Activated CD4-positive, alpha-beta T cell treated with anti-CD3 and anti-CD28 coated beads, Interleukin-2, amount 10 ng/mL, durations not matched to agents 7 days and 5 days (primary cell): ENCODE measurements at places on chromosomes 16 and 17.
A peak's percentile ranks its signal among the peaks of the same experiment; 100 is the strongest.

GRCh38 chr17:652314-652713, 62.3 kb downstream of the VPS53 start:
- DNase-seq, result no peak

- DNase-seq, result no peak
These were observed 31.6 kb downstream of the PHKB start for GRCh38 chr16:47492428-47493377.

- DNase-seq, result peak; percentile 31
These were observed 26.1 kb upstream of the MLKL start for GRCh38 chr16:74726716-74727115.

- DNase-seq, result no peak
These were observed 27.2 kb upstream of the RPH3AL start for GRCh38 chr17:379531-380465.

GRCh38 chr17:56389356-56389755, 204.1 kb upstream of the NOG start:
- no peak for DNase-seq

GRCh38 chr16:28089992-28090365, 26.5 kb upstream of the GSG1L start:
- no peak for DNase-seq

DNA sequence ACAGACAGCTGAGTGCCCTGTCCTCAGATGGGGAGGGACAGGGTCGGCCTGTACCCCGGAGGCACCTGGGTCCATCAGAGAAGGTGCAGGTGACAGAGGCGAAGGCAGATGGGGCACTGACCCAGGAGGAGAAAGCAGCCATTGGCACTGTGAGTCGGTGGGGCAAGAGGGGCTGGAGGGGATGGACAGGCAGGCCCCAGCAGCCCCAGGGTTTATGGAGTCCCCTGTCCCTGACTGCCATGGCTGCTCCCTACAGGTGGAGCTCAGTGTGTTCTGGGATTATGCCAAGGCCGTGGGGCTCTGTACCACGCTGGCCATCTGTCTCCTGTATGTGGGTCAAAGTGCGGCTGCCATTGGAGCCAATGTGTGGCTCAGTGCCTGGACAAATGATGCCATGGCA, 32.1 kb downstream of the ANKRD40 start:
- no peak for DNase-seq

- DNase-seq, result peak; percentile 38
These were observed 163.5 kb downstream of the CCT6B start for GRCh38 chr17:34797720-34798119.

DNA sequence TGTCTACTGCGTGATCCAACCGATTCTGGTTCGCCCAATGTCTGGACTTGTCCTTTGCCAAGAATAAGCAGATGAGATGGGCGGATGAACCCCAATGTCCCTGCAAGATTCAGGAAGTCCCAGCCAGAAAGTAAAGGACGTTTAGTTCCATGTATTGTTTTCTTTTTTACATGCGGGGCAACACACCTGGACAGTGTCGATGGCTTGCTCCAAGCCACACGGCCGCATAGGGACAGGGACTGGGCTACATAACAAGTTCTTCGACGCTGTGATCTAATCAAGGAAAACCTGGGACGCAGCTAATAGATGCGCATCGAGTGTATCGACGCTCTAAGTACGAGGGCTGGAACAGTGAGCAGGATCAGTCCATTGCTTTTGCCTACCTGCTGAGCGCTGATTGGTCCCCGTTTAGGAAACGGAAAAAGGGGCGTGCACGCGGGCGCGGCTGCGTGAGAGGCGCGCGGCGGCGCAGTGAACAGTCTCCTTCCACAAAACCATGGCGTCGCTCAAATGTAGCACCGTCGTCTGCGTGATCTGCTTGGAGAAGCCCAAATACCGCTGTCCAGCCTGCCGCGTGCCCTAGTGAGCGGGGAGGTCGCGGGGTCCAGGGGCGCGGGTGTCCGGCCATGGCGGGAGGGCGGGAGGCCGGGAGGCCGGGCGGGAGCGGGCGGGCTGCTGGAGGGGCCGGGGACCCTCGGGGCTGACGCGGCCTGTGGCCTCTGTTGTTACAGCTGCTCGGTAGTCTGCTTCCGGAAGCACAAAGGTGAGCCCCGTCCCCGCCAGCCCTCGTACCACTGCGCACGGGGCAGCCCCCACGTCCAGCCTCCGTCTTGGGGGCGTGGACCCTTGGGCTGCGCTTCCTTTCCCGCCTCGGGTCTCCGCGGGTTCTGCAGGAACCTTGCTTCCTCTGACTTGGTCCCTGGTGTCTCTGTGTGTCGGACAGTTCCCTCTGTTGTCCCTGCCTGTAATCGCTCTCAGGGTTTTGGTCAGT, at the start of gene ZNHIT3:
TSS of gene ZNHIT3 (plus strand) at position 478 of the 991 bp plus-strand sequence. CDS start at position 497, 19 bp downstream.
- DNase-seq, result peak; percentile 95

- DNase-seq, result no peak
These were observed 118.1 kb downstream of the GSG1L start for GRCh38 chr16:27945233-27945973.

DNA sequence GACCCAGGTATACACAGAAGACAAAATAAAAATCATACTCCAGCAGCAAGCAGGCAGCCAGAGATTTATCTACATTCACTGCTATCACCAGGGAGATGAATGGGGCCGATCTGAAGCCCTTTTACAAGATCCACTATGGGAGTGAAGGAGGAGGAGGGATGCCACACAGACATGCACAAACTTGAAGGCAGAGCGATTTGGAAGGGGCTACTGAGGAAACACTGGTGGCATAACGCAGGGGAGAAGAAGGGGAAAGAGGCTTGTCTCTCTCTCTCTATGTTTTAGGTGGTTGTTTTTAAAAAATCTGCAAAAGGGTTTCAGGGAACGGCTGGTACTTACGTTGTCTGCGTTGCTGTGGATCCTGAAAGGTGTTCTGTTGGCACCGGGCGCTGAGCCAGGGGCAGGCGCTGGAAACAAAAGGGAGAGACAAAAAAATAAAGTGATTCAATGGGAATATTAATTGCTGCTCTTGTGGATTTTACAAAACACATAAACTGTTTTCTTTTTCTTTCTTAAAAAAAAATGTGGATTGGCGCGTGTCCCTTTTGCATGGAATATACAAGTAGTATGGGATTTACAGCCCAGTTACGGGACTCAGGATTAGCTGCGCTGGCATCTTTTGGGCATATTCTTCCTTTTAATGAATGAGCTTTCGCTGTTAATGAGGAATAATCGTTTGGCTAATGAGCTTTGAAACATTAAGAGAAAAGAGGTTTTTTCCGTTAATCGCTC, 255.3 kb upstream of the PMFBP1 start:
- DNase-seq, result no peak

DNA sequence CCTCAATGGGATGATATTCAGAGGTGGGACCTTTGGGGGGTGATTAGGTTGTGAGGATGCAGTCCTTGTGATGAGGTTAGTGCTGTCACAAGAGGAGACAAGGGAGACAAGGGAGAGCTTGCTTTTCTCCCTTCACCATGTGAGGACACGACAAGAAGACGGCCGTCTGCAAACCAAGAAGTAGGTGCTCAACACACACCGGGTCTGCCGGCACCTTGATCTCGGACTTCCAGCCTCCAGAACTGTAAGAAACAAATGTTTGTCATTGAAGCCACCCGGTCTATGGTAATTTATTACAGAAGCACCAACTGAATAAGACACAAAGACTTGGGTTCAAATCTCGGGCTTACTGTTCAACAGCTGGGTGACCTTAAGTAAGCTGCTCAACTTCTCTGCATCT, 64.9 kb downstream of the MPHOSPH6 start:
- no peak for DNase-seq

GRCh38 chr17:6279659-6280058, 155.3 kb downstream of the AIPL1 start:
- no peak for DNase-seq

GRCh38 chr17:8520981-8521380, 85.3 kb downstream of the NDEL1 start:
- no peak for DNase-seq

DNA sequence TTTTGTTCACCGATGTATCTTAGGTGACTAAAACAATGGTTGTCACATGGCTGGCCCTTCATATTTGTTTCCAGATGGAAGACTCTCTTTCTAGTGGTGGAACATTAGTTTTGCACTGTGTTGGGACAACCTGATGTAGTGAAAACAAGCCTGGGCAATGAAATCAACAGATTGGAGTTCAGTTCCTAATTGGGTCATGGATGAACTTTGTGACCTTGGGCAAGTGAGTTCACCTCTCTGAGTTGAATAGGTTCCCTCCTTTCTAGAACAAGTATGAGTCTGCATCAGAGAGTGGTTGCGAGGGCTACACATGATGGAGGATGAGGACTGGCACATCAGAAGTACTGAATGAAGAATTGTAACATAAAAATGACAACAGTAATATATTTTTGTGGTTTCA, 2.1 kb upstream of the NKD1 start:
- DNase-seq, result no peak

GRCh38 chr16:12260647-12261262, 284.2 kb downstream of the SNX29 start:
- no peak for DNase-seq

- DNase-seq, result no peak
These were observed 166.0 kb downstream of the PHKB start for GRCh38 chr16:47627085-47627639.

- no peak for DNase-seq
These were observed 110.4 kb downstream of the MAP2K6 start for GRCh38 chr17:69524854-69525253.

- no peak for DNase-seq
These were observed 53.8 kb downstream of the ZNRF1 start for GRCh38 chr16:75052481-75053202.

DNA sequence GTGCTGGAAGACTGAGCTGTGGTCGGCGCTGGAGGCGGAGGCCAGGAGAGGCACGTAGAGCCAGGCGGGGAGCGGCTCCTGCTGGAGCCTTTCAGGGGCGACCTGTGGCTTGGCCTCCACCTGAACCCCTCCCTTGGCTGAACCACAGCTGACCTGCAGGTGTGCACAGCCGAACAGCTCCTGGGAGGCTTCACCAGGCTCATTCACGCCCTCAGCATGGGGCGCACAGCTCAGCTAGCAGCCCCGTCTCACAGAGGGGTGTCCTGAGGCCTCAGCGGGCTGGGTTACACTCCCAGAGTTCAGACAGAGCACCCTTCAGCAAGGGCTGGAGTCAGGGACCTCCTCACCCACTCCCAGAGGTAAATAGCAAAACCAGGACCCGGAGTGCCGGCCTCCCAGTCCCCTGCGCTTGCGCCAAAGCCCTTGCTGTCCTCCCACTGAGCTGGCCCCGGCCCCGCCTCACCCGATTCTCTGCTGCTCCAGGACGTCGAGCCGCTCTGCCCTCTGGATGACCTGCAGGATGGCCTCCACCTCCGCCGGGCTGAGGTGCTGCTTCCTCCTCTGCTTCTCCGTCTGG, 31.7 kb downstream of the RPH3AL start:
- DNase-seq, result no peak

DNA sequence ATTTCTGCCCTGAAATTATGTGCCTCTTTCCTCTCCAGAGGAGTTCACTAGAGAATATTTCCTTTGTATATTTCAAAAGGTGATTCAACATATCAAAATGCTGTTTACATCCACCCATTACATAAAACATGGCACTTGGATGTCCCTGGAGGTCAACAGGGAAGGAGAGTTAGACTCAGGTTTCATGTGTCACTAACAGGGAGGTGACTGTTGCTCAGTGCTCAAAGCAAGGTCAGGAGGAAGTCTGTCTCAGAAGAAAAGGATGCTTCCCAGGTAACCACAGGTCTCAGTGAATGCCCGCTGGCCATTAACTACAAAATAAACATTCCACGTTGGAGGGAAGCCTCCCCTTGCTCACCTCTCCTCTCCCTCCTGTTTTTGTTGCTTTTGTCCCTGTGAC, 198.6 kb downstream of the AXIN2 start:
- DNase-seq, result no peak

DNA sequence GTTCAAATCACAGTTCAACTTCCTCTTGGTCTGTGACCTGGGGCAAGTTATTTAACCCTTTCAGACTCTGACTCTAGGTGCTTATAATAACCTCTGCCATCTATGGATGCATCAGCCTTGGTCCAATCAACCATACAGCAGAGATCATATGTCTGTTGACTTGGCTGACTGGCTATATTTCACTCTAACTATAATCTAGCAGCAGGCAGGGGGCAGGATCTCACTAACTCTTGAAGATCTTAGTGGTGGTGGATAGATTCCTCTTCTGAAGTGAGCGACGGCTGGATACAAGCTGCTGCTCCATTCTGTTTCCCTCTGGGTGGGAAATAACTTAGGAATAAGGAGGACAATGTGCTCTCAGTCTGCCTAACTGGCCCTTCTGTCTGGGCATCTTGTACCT, 146.6 kb downstream of the SKAP1 start:
- no peak for DNase-seq

DNA sequence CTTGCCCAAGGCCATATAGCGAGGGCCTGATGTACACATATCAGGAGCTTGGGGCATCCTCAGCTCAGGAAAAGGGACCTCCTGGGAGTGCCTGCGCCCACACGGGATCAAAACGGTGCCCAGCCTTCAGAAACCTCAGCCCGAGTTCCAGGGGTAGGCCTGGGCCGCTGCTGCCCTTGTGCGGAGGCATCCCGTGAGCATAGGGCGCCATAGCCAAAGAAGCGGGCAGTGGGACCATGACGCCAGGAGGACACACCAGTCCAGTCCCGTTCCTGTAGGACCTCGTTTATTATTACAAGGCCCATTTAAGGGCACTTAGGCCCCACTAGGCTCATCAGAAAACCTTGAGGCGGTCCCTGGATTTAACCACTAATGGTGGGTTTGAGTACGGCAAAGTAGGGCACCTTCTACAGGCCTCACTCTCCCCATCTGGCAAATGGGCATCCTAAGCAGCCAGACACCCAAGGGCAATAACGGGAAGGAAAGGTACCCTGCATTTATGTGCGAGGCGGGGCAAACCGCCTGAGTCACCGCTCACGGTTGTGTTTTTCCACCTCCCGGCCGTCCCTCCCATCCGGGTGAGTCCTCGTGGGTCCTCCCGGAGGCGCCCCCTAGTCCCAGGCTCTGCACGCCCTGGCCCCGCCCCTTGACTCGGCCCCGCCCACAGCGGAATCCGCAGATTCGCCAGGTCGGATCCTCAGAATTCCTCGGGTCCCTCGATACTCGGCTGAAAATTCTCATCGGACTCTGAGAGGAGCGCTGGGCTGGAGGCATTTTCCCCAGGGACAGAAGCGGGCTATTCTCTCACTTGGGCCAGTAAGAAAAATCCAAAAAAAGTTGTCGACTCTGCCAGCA, 726 bp upstream of the SETD1A start:
- peak; percentile 88 for DNase-seq

GRCh38 chr16:88319116-88319965, 63.4 kb upstream of the ZNF469 start:
- no peak for DNase-seq

- no peak for DNase-seq
These were observed 706.9 kb upstream of the SOX9 start for GRCh38 chr17:71413935-71414334.

DNA sequence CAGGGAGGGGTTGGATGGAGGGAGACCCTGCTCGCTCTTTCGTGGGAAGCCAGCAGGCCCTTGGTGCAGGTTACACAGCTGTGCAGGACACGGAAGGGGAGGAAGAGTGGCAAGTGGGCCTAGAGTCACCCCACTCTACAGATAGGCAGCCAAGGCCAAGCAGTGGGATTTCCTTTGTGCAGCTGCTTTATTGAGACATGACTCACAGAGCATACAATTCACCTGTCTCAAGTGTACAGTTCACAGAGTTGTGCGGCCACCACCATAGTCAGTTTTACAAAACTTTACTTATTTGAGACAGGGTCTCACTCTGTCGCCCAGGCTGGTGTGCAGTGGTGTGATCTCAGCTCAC, 91.2 kb upstream of the CIBAR2 start:
- no peak for DNase-seq

- DNase-seq, result no peak
These were observed 35.4 kb upstream of the ARL6IP1 start for GRCh38 chr16:18836702-18837101.

GRCh38 chr16:89925596-89926079, 2.5 kb downstream of the TUBB3 start:
- no peak for DNase-seq

GRCh38 chr17:74637926-74638325, 14.4 kb upstream of the CD300E start:
- no peak for DNase-seq
